ENCODE measurements at places on chromosomes 7 and 10. TPM values are rescaled to one million over a fixed set of nuclear protein-coding genes. Genes with fewer than 3 reads are reported as not detected.
A peak's percentile ranks its signal among the peaks of the same experiment; 100 is the strongest.

The OR6V1 gene
- total RNA-seq: not detected

The INHBA gene
- total RNA-seq: 1.2 TPM

The C7orf33 gene
- total RNA-seq: not detected

The CYP26A1 gene
- total RNA-seq: not detected

The IRF5 gene
- total RNA-seq: 16.2 TPM

The SPDYE5 gene
- not detected for total RNA-seq

The SLC13A1 gene
- not detected for total RNA-seq

The KNDC1 gene
- total RNA-seq: 0.21 TPM

The GNGT1 gene
- not detected for total RNA-seq

GRCh38 chr10:35268791-35269257 lies 67.5 kb upstream of the CCNY start:
- no peak for DNase-seq

DNA sequence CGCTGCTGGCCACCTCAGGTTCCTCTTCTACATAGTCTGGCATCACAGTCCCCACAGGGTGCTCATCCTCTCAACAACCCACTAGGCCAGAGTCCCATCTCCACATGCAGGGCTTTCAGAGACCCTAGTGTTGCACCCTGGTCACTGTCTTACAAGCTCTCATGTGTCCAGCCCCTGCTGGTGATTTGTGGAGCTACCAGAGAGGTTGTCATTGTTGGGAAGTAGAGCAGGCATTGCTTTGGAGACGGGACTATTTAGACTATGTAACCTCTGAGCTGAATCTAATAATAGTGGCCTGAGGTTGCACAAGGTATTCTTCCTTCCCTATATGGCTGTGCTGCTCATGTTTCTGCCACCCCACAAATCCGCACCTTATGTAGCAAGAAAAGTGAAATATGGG lies 135.3 kb upstream of the VWC2 start:
- no peak for DNase-seq

DNA sequence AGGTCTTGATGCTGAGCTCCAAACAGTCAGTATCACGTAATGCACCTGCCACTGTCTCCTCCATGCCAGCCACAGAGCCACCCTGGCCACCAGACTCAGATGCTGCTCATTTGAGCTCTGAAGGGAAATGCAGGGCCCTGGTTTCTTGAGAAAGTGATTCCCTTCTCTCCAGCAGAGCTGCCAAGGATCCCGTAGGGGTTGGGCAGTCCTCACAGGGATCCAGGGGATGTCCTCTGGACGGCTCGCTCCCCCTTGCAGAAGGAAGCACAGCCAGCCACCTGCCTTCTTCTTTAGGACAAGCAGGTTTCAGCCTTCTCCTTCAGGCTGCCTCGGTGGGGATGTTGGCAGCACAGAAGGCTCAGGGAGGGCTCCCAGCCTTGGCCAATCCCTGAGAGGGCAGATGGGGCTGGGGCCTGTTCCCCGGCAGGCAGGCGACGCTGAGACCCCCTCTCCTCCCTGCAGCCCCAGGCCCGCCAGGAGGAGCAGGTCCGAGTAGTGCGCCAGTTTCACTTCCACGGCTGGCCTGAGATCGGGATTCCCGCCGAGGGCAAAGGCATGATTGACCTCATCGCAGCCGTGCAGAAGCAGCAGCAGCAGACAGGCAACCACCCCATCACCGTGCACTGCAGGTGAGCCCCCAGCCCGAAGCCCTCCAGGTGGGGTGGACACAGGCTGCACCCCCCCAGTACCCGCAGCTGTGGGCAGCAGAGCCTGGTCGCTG lies 48.9 kb downstream of the MKI67 start:
- DNase-seq: no peak

- no peak for DNase-seq
These were observed 7.8 kb downstream of the GARIN1A start for GRCh38 chr7:128679920-128680319.

GRCh38 chr10:129424978-129425377 lies 42.1 kb upstream of the MGMT start:
- DNase-seq: no peak

DNA sequence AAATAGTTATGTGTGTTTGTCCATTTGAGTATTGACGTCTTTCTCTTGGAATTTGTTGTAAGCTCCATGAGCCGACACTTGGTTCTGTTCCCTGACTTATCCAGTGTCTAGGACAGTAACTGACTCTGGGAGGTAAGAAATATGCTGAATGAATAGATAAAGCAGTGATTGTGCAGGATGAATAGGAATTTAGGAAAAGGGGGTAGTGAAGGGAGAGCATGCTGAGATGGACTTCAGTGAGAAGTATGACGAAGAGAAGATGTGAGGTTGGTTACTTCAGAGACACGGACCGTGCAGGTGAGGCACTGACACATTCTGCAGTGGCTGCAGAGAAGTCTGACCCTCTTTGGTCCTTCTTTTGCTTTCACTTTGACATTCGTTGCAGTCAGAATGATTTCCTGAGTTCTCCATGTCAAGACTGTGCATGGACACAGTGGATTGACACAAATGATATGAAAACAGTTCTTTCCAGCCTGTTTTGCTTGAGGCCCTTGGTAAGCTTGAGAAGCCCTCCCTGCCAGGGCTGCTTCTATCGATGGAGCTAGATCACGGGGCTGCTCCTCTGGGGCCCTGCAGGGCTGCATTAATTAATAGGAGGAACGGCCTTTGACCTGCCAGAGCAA lies 261.5 kb upstream of the SORCS1 start:
- DNase-seq: no peak

GRCh38 chr7:128259131-128260061 lies 18.3 kb downstream of the LEP start:
- no peak for DNase-seq

DNA sequence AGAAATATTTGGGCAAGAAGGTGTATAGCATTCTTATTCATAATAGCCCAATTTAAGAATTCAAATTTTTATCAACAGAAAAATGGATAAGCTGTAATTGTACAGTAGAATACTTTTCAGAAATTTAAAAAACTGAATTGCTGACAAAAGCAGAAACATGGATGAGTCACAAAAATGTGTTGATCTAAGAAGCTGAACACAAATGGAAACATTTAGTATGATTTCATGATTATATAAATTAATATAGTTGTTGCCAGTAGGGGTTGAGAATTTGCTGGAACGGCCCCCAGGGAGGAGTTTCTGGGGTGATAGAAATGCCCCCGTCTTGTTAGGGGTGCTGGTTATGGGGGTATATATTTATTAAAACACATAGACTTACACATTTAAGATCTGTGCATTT lies 179.1 kb downstream of the KLF6 start:
- no peak for DNase-seq

DNA sequence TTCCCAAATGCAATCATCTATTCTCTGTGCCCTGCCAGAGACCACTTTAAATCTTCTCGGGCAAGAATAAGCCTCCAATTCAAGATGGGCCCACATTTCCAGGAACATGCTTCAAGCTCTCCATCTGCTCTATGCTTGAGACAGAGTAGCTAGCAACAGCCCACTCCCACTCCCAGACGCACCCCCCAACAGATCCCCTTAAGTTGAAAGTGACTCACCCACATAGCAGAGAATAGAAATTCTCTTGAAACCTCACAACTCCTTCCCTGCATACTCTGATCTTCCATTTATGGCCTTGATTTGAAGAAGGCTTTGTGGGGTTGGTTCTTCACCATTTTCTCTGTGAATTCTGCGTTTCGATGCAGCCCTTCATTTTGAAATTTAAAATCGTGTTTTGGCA lies 604.0 kb downstream of the INHBA start:
- DNase-seq: peak; percentile 5

- no peak for DNase-seq
These were observed 19.8 kb upstream of the SLC29A3 start for GRCh38 chr10:71299071-71299785.

GRCh38 chr10:26869528-26869927 lies 8.8 kb upstream of the ABI1 start:
- DNase-seq: no peak

DNA sequence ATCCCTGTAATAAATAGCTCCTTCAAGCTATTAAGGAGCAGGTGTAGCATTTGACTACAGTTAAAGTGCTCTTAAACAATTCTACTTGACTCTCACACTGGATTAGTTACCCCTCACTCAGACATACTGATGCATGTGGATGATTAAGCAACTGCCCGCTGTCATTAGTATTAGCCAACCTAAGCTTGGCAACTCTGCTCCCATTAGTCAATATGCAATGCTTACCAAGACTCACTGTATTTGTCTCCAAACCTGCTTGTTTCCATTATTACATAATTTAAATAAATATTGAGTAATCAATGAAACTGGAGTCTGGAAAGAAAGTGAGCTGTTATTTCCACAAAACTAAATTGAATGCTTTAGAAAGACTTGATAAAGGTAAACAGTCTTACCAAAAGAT lies 144.0 kb upstream of the ASAH2 start:
- DNase-seq: no peak

DNA sequence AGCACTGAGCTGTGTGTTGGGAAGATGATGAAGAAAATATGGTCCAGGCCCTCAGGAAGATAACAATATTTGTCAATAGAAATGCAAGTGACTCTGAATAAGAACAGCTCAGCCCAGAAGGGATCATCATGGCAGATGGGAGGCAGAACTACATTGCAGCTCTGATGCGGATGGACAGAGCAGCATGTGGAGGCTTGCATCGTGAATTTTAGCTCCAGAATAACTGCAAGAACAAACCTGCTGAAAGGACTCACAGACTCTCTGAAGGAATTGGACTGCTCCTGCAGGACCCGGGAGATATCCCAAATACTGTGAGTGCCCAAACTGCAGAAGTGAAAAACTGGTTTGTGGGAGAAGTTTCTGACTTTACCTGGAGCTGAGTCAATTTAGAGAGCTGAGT lies 80.6 kb upstream of the LAMB4 start:
- no peak for DNase-seq

GRCh38 chr7:13920053-13920697 lies 69.3 kb downstream of the ETV1 start:
- DNase-seq: no peak

DNA sequence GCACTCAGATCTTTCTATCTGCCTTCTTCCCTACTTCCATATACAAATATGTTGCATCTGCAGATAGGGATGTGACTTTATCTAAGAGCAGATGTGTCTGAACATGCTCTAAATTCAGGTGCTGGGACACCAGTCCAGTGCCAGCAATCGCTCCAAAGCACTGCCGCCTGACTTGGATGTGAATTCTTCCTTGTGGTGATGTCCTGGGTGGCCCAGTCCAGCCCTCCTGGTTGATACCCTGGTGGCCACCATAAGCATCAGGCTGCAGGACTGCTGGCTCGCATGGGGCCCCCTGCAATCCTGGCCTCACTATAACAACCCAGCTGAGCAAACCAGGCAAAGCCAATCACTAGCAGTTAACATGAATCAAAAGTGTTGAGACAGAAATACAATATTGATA lies 149.2 kb upstream of the PDE1C start:
- DNase-seq: peak; percentile 17

- DNase-seq: no peak
These were observed 203.0 kb downstream of the FANK1 start for GRCh38 chr10:126099366-126099765.

DNA sequence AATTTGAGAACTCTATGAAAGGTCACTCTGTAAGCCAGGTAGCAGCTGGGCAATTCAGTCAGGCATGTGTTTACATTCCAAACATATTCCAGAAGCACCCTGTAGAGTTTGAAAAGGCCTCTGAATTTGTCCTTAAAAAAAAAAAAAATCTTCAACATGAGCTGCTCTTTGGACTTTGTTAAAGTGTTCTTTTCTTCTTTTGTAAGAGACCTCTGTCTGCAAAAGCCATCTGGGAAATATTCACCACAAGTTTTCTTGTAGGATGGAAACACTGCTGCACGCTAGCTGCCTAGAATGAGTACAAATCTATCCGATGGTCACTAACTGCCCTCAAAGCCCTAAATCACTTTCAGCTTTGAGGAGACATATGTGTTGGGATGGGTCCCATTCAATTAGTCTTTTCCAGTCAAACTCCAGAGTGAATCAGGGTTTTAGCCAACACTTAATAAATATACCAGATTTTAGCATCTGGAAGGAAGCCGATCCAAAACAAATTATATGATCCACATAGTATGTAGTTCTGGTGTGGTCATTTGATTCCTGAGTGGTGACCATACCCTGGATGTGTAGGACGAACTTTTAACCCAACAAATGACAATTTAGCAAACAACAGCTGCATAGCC lies 85.9 kb downstream of the CD36 start:
- DNase-seq: no peak

- no peak for DNase-seq
These were observed 1213.2 kb downstream of the XPNPEP1 start for GRCh38 chr10:108709927-108710722.

- DNase-seq: no peak
These were observed 103.9 kb upstream of the LRRC4 start for GRCh38 chr7:128135159-128135514.

GRCh38 chr10:650886-651615 lies 38.4 kb downstream of the DIP2C start:
- no peak for DNase-seq

DNA sequence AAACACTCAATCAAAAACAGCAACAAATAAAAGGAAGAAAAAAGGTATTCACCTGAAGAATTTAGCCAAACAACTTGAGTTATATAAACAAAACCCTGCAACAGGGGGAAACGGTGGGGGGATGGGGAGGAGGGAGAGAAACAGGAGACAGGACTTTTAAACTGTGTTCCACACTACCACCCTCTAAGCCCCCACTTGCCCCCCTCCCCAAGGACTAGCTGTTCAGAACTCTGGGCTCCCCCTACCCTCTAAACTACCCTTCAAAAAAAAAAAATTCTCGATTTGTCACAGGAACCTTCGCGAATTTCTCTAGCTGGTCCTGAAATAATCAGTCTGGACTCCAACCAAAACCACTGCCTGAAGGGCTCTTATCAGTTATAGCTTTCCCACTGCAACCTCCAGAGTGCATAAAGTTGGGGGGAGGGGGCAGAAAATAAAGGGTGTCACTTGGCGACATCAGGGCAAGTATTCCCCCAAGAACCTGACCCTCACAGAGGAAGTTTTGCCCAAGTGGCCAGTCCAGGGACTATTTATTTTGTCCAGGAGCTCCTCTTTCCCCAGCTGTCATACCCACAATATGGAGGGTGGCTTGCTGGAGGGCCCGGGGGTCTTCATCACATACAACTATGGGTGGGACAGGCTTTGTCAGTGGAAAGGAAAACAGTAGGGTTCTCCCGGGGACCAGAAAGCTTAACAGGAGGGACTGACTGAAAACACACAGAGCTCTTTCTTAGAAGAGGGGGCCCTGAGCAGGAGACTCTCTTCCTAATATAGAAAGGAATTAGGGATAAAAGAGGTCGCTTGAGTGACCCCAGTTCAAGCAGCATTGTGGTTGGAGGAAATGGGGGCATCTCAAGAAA lies 1.3 kb downstream of the UBE2H start:
- DNase-seq: peak; percentile 69

DNA sequence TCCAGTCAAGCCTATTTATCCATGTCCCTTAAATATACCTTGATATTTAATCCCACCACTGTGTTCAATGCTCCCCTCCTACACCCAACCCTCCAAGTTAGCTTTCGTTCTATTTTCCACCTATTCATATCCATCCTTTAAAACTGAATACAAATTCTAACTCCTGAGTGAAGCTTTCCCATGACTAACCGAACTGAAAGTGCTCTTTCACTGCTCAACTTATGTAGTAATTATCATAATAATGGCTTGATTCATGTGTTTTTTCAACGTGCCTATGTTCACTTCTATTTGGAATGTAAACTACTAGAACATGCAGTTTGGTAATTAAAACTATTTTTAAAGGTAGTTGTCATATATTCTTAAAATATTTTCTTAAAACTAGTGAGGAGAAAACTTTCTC lies 58.0 kb downstream of the NDUFB2 start:
- DNase-seq: no peak
